ENCODE measurements at places on chromosomes 12 and 14.

DNA sequence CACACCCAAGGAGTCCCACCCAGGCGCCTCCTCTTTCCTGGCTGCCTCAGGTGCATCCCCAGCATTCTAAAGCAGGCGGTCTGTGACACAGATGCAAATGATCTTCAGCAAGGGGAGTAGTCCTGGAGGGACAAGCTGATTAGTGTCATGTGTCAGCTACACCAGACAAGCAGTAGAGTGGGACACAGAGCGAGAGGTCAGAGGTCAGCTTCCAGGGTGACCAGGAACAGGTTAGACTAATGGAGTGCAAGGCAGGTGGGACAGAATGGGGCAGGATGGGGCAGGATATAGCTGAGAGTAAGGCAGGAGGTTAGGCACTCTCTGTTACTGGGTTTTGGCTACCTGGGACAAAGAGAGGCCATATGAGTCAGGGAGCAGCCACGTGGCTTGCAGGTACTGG lies 534.0 kb downstream of the FUT8 start:
- no peak for DNase-seq

- no peak for DNase-seq
These were observed 2.9 kb downstream of the ULK1 start for GRCh38 chr12:131897276-131897675.

- no peak for DNase-seq
These were observed 82.5 kb downstream of the NUMB start for GRCh38 chr14:73375861-73376260.

GRCh38 chr12:10304161-10304574 lies 3.5 kb upstream of the KLRD1 start:
- DNase-seq, result no peak

DNA sequence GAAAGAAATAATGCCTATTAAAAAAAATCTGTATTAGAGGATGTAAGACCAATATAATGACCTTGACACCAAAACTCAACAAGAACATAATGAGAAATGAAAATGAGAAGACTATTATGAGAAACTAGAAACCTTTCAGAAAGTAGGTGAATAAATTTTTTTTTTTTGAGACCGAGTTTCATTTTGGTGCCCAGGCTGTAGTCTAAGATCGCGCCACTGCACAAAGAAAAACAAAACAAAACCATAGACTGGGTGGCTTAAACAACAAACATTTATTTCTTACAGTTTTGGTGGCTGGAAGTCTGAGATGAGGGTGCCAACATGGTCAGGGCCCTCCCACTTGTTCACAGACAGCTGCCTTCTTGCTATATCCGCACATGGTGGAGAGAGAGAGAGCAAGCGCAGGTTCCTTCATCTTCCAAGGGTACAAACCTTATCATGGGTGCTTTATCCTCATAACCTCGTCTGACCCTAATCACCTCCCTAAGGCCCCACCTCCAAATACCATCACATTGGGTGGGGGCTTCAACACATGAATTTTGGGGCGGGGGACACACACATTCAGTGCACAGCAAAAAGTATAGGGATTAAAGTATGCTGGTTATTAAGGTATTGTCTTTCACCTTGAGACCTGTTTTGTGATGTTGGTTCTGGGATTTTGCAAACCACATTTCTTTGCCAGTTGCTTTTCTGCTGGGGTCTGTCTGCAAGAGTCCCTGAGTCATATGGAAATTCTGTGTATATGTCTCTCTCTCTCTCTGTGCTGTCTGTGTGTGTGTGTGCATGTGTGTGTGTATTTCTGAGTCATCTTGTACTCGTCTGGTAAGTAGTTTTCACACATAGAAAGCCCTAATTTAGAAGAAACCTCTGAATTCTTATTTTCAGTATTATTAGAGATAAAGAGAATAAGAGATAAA lies 26.2 kb downstream of the ZCRB1 start:
- DNase-seq, result no peak

GRCh38 chr12:116434155-116435011 lies 124.8 kb upstream of the MAP1LC3B2 start:
- DNase-seq, result peak; percentile 41

GRCh38 chr12:62215506-62215905 lies 44.7 kb upstream of the USP15 start:
- DNase-seq, result no peak

- no peak for DNase-seq
These were observed 117.9 kb upstream of the MAP1LC3B2 start for GRCh38 chr12:116441292-116441691.

DNA sequence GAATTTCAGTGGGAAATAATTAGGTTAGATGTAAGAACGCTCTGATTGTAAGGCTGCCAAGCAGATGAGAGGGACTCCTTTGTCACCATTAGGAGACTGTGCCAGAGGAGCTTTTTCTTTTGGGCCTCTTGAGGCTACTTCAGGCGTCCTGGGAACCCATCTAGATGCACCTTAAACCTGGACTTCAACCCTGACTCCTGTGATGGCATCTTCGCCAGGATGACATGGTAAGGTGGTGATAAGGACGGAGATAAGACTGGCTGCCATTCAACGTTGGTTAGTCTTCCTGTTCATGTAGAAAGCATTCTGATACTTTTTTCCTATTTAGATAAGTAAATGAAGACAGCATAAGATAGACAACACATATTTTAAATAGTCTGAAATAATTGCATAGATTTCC lies 36.3 kb downstream of the STK38L start:
- no peak for DNase-seq

DNA sequence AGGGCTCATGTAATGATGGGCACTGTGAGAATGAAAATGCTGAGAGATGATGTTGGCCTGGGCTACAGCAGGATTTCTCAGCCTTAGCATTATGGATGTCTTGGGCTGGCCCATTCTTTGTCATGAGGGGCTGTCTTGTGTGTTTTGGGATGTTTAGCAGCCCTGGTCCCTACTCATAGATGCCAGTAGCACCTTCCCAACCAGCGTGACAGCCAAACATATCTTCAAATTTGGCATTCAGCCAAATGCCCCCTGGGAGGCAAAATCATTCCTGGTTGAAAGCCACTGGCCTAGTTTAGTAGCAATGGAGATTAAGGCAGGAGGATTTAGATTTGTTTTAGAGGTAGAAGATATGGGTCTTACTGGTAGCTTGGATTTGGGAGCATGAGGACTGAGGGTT lies 26.6 kb downstream of the UBE3B start:
- no peak for DNase-seq

GRCh38 chr12:61538951-61539350 lies 721.3 kb upstream of the USP15 start:
- DNase-seq, result no peak

- no peak for DNase-seq
These were observed 186.6 kb downstream of the PAX9 start for GRCh38 chr14:36848213-36848612.

- DNase-seq, result no peak
These were observed 210.1 kb downstream of the RGS6 start for GRCh38 chr14:72142328-72142727.

- no peak for DNase-seq
These were observed 9.7 kb downstream of the MYH6 start for GRCh38 chr14:23398348-23398747.

DNA sequence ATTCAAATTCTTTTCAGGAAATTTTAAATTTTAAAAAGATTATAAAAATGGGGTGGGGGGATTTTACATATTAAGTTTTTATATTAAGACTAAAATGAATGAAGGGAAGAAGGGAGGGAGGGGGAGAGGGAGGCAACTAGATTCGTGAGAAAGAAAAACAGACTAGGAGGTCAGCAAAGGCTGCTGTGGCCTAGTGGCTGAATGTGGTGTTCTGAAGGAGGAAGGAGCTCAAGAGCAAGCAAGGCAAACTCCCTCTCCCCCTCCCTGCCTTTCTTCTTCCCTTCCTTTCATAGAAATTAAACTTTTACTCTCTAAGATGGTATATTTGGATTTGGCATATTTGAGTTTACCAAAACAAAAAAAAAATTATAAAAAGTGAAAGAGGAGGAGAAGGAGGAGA lies 18.1 kb downstream of the DYRK2 start:
- DNase-seq, result no peak

- no peak for DNase-seq
These were observed 2.1 kb downstream of the MYL6 start for GRCh38 chr12:56160193-56160763.

GRCh38 chr14:88069677-88070076 lies 64.7 kb downstream of the GPR65 start:
- no peak for DNase-seq

DNA sequence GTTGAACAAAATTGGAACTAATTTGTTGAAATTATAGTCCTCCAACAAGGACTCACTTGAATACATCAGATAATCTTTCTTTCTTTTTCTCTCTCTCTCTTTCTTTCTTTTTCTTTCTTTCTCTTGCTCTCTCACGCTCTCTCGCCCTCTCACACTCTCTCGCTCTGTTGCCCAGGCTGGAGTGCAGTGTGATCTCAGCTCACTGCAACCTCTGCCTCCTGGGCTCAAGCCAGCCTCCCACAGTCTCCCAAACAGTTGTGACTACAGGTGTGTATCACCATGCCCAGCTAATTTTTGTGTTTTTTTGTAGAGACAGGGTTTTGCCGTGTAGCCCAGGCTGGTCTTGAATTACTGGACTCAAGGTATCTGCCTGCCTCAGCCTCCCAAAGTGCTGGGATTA lies 22.8 kb downstream of the WDR20 start:
- no peak for DNase-seq

All from smooth muscle cell of the brain vasculature (primary cell).